ENCODE measurements at places on chromosomes 7 and 10. TPM values are rescaled to one million over a fixed set of nuclear protein-coding genes. Genes with fewer than 3 reads are reported as not detected.

DNA sequence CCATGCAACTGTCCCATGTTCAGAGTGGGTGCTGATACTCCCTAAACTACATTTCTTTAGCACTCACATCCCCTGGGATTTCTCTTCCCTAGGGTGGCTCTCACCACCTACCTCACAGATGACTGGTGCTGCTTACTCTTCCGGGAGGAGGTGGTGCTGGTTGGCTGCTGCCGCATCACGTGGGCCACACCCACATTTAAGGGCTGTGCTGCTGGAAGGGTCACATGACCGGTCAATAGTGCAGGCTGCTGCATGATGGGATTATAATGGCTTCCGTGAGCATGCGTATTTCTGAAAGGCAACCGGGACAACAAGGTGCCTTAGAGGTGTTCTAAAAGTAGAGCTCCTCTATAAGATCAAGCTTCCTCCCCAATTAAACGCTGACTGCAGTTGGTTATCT, 76.8 kb downstream of the CLEC2L start:
- DNase-seq: no peak

The NEURL1 gene
- 0.11 TPM for total RNA-seq

DNA sequence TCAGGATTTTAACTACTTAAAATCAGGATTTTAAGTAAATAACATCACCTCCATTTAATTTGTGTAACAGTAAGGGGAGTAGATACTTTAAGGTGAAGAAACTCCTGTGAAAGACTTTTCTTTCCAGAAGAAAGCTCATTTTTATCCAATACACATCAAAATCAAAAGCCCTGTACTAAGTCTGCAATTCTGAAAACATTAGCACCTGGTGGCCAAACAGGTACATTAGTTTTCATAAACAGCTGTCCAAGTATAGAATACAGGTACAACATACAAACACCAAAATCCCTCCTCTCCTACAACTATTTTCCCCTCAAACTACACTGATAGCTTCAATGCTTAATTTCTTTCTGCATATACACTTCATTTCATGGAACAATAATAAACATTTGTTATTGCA, 22.9 kb downstream of the FAM3C start:
- no peak for DNase-seq

The HGF gene
- 5.1 TPM for total RNA-seq

The FAM3C gene
- 64.6 TPM for total RNA-seq

DNA sequence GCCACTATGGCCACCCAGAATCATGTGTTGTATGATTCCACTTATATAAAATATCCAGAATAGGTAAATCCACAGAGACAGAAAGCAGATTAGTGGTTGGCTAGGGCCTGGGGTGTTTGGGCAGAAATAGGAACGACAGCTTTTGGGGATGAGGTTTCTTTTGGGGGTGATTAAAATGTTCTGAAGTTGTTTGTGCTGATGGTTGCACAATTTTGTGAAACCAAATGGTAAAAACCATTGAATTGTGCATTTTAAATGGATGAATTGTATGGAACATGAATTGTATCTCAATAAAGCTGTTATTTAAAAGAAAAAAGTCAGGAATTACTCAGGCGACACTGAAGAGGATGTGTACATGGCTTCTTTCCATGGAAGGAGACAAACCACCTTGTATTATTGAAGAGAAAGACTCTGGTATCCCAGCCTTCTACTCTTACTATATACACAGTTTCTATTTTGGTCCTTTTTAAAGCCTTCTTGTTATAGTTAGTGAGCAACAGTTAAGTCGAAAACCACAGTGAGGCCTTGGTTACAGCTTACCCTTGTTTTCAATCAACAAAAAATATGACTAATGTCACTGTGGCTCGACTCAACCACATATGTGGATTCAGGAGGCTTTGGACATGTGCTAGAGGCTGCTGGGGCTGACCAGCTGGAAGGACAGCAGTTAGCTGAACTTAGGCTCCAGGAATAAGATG, 57.1 kb upstream of the KMT2E start:
- no peak for DNase-seq

DNA sequence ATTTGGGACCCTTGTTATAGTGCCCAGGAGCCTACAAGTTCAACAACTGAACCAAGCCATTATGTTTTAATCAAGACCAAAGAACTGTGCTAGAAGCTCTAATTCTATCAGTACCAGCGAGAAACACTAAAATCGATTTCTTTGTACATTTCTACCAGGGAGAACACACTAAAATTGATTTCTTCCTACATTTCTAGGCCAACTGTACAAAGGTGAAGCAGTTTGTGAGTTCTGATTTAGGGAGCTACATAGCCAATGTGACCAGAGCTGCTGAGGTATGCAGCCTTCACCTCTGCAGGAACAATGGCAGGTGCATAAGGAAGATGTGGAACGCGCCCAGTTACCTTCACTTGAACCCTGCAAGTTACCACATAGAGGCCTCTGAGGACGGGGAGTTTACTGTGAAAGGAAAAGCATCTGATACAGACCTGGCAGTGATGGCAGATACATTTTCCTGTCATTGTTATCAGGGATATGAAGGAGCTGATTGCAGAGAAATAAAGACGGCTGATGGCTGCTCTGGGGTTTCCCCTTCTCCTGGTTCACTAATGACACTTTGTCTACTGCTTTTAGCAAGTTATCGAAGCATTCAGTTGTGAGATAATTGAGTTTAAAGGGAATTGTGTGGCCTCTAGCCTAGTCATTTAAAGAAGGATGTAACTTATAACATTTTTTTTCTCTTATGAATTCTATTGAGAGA, 31.7 kb downstream of the HYAL4 start:
- no peak for DNase-seq

The DYNC1I1 gene
- 3.9 TPM for total RNA-seq
